Retina (tissue), 1 donor: ENCODE measurements at places on chromosomes 1 and 21.

GRCh38 chr1:201721082-201722049 is 107.6 kb upstream of the IPO9 start:
- no peak for DNase-seq

- DNase-seq: no peak
Measured at GRCh38 chr1:79161077-79161476, 154.5 kb upstream of the ADGRL4 start.

DNA sequence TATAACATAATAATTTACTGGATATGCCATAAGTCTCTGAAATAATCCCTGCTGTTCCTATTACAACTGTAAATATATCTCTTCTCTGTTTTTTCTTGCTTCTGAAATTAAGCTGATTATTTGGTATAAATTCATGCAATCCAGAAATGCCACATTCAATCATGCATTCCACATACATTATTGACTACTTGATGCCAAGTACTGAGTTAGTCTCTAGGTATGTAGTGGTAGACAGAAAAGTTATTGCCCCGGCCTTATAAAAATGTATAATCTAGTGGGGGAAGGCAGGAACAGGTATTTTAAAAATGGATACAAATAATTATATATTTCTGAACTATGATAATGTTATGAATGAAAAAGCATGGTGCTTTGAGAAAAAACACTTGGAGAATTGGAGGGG is 338.6 kb upstream of the SNX7 start:
- DNase-seq: no peak

DNA sequence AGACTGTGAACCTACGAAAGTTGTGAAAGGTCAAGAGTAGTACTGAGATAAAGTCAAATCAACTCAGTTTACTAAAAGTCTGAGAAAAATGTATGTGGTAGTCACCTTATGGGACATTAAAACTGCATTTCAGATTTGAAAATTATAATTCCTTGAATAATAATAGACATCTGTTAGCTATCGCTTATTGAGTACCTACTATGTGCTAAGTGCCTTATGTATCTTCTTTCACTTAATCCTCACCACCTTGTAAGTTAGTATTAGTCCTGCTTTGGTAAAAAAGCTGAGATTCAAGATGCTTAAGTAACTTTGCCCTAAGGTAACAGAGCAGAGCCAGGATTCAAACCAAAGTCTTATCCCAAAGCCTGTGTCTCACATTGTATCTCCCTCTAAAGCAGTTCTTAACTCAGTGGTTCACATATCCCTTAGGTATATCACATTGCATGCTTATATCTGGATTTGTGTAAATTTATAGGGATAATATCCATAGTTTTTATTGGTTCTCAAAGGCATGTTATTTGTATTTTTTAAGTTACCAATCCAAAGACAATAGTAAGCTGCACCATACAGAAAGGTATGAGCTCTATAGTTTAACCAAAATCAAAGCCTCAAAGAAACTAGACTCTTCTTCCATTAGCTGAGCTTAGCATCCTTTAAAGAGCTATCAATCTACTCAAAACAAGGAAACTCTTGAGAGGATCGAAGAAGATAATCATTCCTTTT is 865 bp downstream of the PIGC start:
- DNase-seq: no peak

DNA sequence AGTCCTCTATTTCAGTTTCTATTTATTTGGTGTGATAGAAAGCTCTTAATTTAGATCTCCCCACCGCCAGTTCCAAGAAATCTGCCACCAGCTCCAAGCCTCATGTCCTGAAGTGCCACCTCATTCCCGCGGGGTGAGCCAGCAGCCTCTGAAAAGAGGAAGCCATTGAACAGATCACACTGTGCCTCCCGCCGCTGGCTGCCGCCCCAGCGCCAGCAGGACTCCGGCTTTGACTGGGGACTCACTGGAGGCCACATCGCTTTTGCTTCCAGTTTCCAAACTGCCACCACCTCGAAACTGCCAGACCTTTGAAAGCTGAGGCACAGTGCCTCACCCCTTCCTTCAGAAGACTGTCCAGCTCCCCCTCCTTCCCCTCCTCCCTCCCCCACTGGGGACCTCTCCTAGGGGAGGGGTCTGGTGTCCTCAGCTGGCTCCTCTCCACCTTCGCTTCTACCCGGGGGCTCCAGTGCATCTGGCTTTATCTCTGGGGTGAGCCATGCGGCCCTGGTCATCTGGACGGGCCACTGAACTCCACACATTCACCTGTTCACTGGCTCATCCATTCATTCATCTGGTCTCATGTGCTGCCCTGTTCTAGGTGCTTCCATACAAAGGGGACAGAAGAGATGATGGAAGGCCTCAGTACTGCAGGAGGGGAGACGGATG is 58.9 kb downstream of the VPS26C start:
- peak; percentile 44 for DNase-seq

DNA sequence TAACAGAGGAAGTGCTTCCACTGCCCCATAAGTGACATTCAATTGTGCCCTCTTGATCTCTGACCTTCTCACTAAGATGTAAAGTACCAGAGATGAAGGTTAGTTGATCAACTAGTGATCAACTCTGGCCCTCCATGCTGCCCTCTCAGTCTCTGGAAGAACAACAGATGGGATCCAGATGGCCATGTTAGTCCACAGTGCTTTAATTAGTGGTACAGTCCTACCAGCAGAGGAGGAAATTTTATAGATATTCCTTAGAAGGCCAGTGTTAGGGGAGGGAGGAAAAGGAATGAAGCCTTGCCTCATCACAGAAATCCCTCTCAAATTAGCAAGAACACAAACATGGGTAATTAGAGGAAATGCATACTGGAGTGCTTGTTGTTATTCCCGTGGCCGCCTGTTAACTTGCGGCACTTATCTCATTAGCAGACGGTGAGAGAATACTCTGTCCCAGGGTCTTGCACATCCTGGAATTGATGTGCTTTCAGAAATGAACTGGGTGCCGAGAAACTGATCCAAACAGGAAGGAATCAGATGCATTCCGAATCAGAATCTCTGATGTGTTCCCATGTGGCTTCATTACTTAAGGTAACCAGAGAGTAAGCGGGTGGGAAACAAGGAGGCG is 91.1 kb upstream of the RGS4 start:
- DNase-seq: no peak

- DNase-seq: no peak
Measured at GRCh38 chr1:101188331-101188730, 48.5 kb upstream of the S1PR1 start.

DNA sequence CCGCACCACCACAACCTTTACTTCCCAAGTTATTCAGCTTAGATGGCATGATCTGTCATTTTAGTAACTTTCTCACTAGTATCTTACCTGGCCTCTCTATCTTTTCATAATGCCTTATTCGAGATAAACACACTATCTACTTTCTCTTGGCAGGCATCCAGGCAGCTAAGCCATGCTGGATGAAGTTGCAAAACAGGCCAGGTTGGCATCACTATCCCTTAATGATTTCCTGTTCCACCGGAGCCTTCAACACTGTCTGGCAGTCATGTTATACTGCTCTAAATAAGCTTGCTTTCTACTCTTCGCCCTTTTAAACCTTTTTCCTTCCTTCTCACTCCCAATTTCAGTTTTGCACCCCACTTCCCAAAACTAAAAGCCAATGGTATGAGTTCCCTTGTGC is 12.0 kb upstream of the KCNH1 start:
- no peak for DNase-seq

DNA sequence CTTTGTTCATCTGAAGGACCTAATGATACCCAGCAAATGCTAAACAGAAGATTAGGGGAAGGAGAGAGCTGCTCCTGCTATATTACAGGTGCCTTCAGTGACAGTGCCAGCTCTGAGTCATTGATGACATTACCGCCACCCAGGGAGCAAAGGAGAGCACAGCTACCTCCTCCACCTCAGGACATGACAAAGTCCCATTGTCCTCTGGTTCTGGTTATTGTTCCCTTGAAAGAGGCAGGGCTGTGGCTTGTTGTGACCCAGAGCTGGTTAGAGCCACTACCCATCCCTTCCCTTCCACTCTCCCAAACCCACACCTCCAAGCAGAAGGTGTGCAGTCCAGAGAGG is 363.5 kb upstream of the DUSP10 start:
- peak; percentile 11 for DNase-seq

GRCh38 chr1:166977951-166978350 is 2.6 kb upstream of the ILDR2 start:
- no peak for DNase-seq

GRCh38 chr1:205604059-205604458 is 27.8 kb downstream of the ELK4 start:
- no peak for DNase-seq

DNA sequence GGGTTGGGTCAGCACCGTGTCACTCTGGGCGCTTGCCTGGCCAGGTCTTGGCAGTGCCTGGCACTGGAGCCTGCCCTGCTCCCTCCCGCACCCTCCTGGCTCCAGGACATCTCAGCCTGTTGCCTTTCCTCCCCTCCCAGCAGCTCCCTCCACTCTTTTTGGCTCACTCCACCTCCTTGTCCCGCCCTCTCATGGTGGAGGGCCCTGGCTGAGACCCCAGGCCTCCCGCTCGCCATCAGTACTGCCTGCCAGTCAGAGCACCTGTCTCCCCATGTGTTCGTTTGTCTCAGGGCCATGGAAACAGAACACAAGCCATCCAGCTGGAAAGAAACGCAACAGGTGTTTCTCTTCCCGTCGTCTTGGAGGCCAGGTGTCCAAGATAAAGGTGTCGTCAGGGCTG is 61.0 kb downstream of the B3GALT5 start:
- no peak for DNase-seq

GRCh38 chr1:156414461-156415064 is 45.6 kb downstream of the RHBG start:
- peak; percentile 48 for DNase-seq

DNA sequence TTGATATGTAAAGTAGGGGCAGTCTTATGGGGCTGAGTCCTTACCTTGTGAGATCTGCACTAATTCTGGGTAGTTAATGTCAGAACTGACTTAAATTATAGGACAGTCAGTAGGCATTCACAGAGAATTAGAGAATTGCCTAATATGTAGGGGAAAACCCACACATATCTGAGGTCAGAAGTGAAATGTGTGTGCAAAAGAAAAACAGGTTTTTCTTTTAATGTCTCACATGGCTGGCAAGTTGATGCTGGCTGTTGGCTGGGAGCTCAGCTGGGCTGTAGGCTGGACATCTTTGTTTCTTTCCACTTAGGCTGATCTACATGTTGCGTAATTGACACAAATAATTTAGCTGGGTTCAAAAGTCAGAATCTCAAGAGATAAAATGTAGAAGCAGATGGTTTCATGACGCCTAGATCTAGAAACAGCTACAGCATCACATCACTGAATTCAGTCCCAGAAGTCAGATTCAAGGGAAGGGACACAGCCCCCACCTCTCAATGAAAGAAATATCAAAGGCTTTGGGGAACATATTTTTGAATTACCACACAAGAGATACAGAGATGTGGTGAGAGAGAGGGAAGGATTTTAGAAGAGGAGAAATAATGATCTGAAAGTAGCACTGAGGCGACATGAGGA is 98.9 kb downstream of the TNFSF18 start:
- no peak for DNase-seq

DNA sequence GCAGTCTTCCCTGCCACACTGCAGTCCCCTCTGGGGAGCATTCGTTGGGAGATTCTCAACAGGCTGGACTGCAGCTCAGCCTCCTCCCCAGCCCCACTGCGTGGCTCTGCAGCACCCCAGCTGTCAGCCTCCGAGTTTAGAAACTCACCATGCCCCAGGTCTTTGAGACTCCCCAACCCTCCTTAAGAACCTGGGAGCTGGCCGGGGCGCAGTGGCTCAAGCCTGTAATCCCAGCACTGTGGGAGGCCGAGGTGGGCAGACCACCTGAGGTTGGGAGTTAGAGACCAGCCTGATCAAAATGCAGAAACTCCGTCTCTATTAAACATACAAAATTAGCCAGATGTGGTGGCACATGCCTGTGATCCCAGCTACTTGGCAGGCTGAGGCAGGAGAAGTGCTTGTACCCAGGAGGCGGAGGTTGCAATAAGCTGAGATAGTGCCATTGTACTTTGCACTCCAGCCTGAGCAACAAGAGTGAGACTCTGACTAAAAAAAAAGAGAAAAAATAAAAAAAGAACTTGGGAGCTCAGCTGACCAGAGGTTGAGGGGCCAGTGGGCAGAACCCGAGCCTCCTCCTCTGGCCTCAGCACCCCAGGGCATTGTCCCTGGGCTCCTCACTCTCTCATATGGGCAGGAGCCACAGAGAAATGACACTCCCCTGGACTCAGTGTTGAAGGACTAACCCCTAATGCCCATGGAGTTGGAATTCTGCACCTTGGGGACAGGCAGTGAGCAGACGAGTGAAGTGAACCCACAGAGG is 5.6 kb downstream of the OLIG2 start:
- DNase-seq: peak; percentile 39

DNA sequence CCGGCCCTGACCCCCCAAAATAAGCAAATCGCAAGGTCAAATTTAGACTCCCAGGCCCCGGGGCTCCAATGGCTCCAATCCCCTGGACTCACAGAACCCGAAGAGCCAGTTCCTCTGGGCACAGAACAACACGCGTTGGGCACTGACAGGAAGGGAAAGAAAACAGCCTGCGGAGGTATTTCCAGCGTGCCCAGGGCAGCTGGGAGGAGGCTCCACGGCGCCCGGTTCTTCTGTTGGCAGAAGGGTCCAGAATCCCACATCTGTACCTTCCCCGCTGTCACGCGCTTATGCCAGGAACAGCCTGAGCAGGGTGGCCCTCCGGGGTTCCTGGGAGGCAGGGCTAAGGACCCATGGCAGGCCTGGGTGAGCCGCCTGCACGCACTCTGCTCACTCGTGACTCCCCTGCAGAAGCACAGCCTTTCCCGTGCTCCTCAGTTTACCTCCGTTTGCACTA is 85.5 kb downstream of the RIPK4 start:
- DNase-seq: no peak

GRCh38 chr1:35448344-35448801 is 108.8 kb downstream of the KIAA0319L start:
- no peak for DNase-seq

DNA sequence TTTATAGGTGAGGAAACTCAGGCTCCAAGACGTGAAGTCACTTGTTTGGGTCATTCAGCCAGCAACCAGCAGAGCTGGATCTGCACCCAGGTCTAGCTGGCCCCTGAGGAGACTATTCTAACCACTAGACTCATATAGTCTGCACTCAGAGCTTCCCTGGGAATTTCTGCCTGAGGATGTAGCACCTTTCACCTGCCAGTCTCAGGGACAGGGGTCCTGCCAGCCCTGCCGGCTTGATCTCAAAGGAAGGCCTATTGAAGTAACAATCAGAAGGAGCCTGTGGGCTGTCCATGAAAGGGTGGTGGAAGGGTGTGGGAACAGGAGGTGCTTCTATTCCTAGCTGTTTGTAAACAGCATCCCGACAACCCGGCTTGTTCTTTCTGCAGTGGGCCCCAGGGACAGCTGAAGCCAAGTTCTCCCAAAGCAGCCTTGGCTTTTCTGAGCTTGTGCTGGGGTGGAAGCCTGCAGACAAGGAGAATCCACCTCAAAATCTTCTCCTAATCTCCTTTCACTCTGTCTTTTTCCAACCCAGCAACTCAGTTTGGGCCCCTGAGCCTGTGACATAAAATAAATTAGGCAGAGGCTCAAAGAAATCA is 7.8 kb downstream of the LMOD1 start:
- DNase-seq: no peak

DNA sequence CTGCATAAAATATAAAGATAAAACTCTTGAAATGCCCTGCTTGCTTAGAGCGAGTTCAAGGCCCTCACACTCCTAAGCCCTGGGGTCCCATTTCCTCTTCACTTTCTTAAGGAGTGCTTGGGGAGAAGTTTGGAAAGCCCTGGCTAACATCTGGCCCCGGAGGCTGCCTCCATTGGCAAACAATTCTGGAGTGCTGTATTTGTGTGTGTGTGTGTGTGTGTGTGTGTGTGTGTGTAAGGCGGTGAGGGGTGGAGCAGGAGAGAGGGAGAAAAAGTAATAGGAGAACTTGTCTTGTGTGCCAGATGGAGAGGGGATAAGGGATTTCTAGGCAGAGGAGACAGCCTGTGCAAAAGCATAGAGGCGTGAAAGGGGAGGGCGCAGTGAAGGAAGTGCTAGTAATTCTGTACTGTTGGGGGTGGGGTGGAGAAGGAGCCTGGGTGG is 578 bp upstream of the TRIM62 start:
- no peak for DNase-seq
